ENCODE measurements at places on chromosomes 7 and 10. TPM values are rescaled to one million over a fixed set of nuclear protein-coding genes. Genes with fewer than 3 reads are reported as not detected.

- DNase-seq = peak; percentile 24
Observed at GRCh38 chr7:142603870-142604448, 145.3 kb upstream of the PRSS1 start.

GRCh38 chr7:29457141-29457561 is 106.5 kb upstream of the PRR15 start:
- DNase-seq = no peak

DNA sequence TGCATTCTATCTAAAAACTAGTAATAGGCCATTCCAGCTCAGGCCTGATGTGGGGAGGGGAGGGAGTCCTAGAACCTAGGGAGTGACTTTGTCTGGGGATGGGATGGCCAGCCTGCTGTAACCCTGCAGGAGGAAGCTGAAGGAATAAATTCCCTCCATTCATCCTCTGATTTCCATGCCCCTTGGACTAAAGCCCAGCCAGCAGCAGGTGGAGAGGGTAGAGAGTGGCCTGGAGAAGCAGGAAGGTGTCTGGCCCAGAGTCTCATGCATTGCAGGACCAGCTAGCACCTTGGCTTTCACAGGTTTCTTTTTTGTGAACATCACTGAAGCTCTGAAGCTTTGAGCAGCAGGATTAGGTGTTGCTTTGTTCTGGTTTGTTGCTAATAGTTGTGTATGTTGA is 32.8 kb upstream of the CDH23 start:
- no peak for DNase-seq

GRCh38 chr7:110861163-110861562 is 229.8 kb upstream of the LRRN3 start:
- no peak for DNase-seq

GRCh38 chr10:71964743-71965515 is 734 bp downstream of the CHST3 start:
- DNase-seq = peak; percentile 87

GRCh38 chr10:62856021-62856420 is 39.9 kb upstream of the EGR2 start:
- no peak for DNase-seq

- DNase-seq = peak; percentile 24
Observed at GRCh38 chr7:127396184-127396583, 3.7 kb upstream of the ZNF800 start.

DNA sequence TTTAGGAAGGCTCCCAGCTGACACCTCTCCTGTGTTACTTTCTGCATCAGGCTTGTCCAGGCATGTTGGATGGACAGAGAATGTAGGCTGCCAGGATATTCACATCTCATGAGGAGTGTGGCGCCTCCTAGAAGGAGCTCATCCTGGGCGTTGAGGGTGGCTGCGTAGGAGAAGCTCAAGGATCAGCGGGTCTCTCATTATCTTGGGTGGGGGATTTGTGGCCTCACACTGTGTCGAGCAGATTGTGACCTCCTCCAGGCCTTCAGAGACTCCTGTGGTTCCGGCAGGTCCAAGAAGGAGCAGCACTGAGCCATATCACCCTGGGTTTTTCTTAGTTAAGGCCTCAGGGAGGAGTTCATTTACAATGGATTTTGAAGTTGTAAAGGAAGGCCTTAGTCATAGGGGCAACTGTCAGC is 8.7 kb upstream of the COBL start:
- no peak for DNase-seq

DNA sequence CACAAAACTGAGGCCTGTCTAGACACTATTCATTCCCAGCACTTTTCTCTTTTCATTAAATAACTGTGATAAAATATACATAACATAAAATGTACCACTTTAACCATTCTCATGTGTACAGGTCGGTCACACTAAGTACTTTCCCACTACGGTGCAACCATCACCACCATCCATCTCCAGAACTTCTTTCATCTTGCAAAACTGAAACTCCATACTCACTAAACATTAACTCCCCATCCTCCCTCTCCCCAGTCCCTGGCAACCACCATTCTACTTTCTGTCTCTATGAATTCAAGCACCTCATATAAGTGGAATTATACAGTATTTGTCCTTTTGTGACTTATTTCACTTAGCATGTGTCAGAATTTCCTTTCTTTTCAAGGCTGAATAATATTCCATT is 53.0 kb downstream of the ARHGAP12 start:
- DNase-seq = no peak

GRCh38 chr7:2698581-2699288 is 10.7 kb downstream of the AMZ1 start:
- no peak for DNase-seq

DNA sequence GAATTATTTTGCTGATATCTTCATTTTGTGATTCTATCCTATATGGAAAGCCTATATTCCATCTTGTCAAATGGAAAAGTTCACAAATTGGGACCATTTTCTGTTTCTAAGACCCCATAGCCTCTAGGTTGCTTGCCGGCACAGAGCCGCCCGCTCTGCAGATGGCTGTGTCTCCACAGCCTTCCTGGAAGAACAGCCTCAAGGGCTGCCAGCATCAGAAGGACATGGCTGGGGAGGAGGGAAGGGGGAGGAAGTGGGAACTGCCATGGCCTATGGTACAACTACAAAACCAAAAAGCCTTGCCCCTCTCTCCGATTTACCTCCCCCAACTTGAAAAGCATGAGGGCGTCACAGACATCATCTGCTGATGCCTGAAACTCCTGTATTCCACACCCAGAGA is 75.9 kb downstream of the LANCL2 start:
- DNase-seq = no peak

DNA sequence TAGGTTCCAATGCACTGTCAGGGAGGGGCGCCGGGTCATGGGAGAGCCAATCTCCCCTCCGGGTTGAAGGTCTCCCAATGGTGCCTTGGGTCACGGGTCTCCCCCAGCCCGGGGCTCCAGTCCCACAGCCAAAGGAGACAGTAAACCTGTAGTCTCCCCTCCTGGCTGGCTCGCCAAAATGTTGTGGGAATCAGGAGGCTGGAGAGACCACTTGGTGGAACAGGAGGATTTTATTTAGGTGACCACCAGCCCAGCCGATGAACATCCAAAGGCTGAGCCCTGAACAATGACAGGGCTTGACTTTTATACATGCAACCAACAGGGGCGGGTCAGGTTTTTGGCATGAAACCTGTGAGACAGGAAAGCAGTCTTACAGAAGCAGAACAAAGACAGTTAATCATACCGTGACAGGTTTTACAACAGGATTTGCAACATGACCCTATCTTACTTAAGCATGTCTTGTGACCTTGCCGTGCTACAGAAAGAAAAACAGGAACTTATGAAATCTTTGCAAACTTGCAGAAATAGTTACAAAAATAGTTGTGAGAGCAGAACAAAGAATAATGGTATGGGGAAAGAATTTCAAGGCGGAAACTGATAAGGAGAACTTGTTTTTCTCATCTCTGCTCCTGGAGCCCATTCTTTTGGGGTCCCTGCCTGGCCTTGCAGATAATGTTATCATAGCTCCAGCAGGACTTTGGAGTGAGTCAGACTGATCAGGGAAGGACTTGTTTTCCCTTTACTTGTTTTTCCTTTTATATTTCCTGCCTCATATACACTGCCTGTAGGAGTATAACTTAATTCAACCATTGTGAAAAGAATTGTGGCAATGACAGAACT is 7.1 kb downstream of the ERV3-1 start:
- DNase-seq = peak; percentile 33

DNA sequence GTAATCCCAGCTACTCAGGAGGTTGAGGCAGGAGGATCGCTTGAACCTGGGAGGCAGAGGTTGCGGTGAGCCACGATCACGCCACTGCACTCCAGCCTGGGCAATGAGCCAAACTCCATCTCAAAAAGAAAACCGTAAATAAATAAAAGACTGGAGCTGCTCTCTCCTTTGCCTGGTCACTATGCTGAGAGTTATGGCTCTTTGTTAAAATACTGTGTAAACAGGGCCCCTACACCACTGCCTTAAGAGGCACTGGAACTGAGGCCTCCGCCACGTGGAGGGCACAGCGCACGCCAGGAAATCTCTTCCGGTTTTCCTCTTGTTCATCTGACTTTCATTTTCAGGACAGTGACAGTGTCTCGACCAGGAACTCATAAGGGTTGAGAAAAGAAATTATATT is 123.3 kb downstream of the PAXIP1 start:
- no peak for DNase-seq

DNA sequence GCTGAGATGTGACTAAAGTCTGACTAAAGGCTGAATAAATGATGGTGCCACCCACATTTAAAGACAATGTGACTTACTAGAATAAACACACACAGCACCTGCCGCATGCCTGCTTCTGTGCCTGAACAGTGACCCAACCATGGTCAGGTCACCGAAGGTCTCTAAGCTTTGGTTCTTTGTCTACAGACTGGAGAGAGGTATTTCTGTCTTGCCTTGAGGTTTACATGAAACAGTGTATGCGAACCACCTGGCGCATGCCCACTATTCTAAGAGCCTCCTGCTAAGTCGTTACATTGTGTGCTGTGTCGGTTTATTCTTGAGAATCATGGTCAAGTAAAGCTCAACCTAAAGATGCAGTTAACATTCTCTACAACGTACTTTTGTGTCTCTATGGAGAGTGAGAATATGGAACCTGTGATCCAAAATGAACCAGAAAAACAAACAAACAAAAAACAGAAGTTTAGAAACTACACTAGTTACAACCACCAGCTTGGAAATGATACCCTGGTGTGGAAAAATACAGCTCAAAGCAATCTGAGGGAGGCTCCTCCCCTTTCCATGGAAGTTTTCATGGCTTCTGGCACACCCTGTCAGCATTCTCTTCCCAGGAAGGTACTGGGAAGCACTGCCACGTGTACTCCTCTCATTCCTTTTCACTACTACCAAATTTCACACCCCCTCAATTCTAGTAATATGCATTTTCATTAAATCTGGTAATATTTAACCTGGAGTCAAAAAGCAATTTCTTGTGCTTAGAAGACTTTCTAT is 40.0 kb downstream of the VOPP1 start:
- no peak for DNase-seq

DNA sequence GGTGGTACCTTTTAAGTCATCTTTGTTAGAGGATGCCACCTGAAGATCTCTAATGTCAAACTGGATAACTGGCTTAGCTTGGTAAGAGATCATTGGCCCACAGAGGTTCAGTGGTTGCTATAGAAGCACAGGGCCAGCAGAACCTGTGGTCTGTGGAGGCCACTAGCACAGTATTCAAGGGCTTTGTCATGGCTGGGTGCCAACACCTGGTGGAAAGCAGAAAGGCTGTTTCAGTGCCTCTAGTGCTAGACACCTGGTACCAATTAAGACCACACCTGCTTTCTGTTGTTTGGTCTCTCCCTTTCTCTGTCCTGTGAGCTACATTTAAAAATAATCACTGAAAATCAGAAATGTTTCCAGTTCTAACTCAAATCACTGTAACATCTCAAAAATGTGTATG is 10.0 kb upstream of the PCGF5 start:
- DNase-seq = no peak

DNA sequence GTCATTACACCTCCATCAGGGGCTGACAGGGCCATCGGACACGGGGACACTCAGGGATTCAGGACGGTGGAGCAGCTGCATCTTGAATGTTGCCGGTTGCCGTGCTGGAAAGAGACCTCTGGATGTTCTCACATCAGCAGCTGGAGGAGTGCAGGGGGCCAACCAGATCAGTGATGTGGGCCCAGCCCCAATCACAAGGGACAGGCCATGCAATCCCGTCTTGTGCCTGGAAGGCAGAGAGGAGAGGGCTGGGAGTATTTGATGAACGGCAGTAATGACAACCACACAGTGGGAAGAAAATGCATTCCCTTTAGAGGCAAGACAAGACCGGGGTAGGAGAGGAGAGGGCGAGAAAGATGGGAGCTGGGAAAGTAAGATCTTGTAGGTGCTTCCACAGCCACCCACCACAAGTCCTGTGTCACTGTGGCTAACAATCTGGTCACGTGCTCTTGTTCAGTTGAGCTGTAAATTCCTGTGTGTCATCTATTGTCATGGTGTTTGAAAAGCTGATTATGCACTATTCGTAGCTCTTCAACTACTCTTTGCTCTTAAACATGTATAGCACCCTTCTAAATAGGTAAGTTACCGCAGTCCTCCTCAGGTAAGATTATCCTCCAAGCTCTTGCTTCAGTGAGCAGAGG is 85.9 kb upstream of the LEP start:
- DNase-seq = no peak

- no peak for DNase-seq
Observed at GRCh38 chr7:127581716-127582115, 3.7 kb downstream of the GCC1 start.

DNA sequence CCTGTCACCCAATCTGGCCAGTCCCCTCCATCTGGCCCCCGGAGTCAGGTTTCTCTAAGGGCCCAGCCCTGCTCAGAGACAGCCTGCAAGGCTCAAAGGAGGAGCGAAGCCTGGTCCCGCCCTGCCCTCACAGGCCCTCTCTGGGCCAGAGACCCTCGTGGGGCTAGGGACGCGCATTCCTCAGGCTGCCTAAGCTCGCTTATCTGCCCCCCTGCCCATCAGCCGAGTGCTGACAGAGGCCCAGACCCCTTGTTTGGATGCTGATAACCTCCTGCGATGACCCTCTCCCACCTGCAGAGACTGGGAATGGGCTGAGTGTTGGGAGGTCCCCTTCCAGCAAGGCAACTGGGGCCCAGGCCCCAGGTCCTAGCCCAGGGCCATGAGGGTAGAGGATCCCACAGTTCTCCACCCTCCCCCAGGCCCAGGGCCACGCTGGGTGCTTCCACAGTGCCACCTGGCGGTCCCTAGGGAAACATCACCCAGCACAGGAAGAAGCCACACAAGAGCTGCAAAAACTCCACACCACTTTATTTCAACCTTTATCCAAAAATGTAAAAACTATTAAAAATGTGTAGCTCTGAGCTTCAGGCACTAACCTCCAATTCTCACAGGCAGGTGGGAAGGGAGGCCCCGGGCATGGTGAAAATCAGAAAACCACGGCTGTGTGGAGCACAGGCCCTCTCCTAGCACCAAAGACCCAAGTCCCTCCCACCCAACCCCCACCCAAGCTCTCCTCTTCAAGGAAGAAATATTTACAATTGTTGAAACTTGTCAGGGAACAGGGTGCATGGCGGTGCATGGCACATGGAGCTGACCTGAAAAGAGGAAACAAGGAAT is 2.2 kb downstream of the NPM3 start:
- DNase-seq = peak; percentile 67

GRCh38 chr7:130334274-130334673 is 10.3 kb upstream of the CPA5 start:
- no peak for DNase-seq

GRCh38 chr10:14670551-14671240 is 104.0 kb downstream of the FAM107B start:
- DNase-seq = no peak

CYP2C18 gene
- total RNA-seq = not detected

SPDYE17 gene
- not detected for total RNA-seq

VIM gene
- total RNA-seq = 934 TPM

CCL24 gene
- total RNA-seq = not detected

SHH gene
- total RNA-seq = not detected

PNLIPRP2 gene
- total RNA-seq = not detected

CD36 gene
- 831 TPM for total RNA-seq

PCDH15 gene
- total RNA-seq = 0.68 TPM

RAMP3 gene
- 55.0 TPM for total RNA-seq

SAMD9L gene
- 9.1 TPM for total RNA-seq

ATG9B gene
- total RNA-seq = 0.32 TPM

PNLIPRP1 gene
- total RNA-seq = not detected

SPDYE8 gene
- total RNA-seq = not detected

FGFBP3 gene
- total RNA-seq = 0.81 TPM

KNDC1 gene
- total RNA-seq = 0.50 TPM

AVPI1 gene
- total RNA-seq = 13.2 TPM

NEUROD6 gene
- total RNA-seq = not detected

All from left cardiac atrium (tissue), 4 donors.